ENCODE measurements at places on chromosomes 2 and 18.

- DNase-seq = peak; percentile 17
Observed at GRCh38 chr2:197673106-197673505, 2.3 kb downstream of the RFTN2 start.

GRCh38 chr2:224982910-224983711 is 59.2 kb downstream of the DOCK10 start:
- DNase-seq = peak; percentile 66

DNA sequence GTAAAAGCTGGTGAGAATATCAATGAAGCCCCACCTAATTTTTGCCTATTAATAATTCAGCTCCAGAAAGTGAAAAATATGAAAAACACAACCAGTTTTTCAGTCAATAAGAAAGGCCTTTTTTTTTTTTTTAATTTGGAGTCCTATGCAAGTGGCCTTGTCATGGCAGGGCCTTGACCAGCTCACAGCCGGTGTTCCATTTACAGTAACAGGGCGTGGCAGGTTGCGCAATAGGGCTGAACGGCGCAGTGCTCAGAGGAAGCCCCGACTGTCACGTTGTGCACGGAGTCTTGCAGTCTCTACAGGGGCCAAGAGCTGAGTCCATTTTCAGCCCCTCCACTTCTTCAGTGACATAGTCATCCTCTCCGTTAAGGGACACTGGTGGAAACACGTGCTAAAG is 184.1 kb upstream of the FN1 start:
- no peak for DNase-seq

DNA sequence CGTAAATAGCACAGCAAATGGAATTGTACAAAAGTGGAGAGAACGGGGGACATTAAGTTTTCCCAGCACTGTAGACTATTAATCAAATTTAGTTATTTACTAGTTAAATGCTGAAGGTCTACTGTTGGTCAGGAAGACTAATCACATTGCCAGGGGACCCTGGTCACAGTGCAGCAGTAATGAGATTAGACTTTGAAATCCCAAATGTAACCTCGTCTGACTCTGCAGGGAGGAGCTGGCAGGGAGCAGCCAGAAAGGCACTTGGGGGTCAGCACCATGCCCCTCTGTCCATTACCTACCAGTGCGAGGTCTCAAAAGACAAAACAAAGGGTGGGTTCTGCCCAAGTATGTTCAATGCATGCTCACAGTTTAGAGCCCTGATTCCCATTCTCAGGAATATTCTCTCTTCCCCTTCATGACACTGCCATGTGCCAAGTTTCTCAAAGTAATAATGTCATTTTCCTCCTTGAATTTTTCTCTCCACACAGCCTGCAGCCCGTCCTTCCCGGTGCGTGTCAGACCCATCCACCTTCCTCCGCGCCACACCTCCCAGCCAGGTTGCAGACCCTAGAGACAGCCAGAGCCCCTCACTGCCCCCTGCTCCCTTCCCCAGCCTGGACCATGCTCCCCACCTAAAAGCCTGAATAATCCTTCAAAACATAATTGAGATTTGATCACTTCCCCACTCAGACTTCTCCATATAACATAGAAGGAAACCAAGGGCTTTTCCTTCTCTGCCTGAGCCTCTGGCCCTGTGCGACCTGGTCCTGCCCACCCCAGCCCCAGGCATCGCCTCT is 52.5 kb downstream of the TMEM18 start:
- no peak for DNase-seq

GRCh38 chr2:215590010-215590745 is 154.3 kb upstream of the FN1 start:
- DNase-seq = no peak

DNA sequence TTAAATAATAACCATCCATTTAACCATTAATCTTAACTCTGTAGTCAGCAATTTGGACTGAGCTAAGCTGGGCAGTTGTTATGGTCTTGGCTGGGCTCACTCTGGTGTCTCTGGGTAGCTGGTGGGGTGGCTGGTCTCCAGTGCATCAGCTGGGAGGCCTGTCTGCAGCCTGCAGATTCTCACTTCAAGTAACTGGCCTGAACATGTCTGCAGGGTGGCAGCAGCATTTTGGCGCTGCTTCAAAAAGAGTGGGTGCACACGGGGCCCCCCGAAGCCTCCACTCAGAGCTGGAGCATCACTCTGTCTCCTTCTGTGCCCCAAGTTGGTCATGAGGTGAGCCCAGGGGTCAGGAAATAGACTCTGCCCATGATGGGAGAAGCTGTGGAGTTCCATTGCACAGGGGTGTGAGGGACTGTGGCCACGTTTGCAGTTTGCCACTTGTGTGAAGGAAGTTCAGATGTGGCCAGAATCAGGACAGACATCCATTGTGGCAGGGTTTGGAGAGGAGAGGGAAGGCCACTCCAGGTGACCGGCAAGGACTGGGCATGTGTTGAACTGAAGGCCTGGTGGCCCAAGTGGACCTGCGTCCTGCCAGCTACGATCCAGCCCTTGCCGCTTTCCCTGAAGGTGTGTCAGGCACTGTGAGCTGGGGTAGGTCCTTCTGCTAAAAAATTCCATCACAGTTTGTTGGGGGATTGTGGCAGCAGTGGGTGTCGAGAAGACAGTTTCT is 4.9 kb upstream of the ALLC start:
- DNase-seq = no peak

GRCh38 chr2:206736935-206737334 is 18.7 kb upstream of the DYTN start:
- no peak for DNase-seq

DNA sequence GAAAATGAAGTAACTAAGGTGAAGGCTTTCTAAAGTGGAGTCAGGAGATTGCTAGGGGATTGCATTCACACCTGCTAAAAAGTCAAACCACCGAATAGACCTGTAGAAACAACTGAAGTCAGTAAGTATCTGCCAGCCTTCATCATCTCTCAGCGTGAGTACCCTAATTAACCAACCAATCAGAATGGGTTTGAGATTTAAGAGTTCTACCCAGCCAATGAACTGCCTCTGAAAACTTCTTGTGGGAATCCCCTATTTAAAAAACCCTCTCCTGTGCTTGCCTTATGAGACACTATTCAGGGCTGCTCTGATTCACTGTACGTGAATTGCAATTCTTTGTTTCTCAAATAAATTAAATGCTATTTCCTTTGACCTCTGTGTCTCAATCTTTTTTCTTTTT is 3.4 kb upstream of the FAM161A start:
- DNase-seq = no peak

DNA sequence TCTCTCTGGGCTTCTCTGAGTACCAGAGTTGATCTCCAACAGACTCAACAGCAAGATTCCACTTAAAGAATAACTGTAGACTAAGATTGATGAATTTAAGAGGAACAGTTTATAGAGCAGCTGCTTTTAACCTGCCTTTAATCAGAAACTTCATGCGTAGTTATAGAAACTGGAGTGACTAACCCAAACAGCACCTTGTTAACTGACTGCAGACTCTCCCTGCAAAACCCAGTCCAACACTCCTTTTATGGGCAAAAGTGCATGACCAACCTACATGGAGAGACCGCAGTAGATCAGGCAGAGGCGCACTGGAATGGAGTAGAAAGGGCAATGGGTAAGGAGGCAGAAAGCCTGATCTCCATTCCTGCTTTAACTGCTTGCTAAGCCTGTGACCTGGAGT is 110.6 kb downstream of the NRP2 start:
- DNase-seq = no peak

DNA sequence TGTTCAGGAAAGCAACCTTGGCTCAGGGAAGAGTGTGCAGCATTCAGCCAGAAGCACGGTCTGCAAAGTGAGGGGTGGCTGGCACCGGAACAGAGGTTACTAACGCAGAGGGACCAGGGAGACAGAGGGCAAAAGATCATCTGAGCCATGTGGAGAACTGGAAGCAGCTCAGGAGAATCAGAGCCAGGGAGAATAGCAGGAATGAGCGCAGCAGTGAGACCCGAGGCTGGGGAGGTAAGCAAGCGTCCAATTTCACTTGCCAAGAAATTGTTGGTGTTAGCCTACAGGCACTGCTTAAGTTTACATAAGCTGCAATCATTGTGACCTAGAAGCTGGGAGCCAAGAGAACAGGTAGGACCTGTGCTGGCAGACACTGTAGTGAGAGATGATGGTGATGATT is 372.6 kb upstream of the POU3F3 start:
- no peak for DNase-seq

DNA sequence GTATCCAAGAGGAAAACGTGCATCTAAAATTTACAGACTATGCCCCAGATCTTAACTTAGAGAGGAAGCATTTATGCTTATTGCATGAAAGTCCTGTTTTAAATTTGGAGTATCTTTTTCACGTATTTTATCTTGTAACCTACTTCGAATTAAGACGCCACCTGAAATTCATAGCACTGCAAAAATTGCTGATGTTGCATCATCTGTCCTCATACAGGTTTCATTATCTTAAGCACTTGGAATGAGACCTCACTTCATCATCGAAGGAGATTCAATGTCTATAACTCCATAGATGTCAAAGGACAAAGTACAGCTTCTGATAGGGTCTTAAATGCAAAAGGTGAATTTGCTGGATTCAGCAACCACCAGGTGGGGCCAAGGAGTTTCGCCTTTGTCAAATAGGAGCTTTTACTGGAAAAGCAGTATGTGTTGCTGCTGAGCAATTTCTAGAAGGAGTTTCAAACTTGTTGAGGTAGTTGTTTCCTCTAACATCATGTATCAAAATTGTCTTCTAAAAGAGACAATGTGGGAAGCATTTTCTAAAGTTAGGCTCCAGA is 106.4 kb upstream of the CCDC85A start:
- no peak for DNase-seq

DNA sequence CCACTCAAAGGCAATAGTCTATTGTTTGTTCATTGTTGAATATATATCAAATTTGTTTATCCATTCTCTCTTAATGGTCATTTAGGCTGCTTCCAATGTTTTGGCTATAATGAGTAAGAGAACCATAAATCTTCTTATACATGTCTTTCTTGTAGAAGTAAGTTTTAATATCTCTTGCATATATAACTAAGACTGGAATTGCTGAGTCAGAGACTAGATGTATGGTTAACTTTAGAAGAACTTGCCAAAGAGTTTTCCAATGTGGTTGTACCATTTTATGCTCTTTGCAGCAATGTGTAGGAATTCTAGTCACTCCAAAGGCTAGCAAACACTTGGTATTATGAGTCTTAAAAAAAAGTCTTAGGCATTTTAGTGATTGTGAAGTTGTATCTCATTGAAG is 610.0 kb upstream of the GCFC2 start:
- DNase-seq = no peak

DNA sequence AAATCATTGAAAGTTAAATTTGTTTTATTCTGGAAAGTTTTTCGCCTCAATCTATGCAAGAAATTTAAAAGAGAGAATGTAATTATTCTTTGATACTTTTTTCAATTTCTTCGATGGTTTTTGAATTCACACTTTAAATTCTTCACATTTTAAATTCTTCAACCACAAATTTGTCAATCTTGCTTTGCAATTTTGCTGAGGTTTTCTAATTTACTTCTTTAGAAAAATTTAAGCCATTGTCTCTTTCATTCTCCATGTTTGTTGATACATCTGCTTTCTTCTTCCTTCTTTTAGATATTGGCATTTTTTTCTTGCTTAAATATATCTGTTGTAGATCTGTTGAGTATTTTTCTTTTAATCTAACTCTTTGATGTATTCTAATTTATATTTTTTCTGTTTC is 301.9 kb upstream of the DSEL start:
- no peak for DNase-seq

- DNase-seq = no peak
Observed at GRCh38 chr2:207764096-207764630, 5.5 kb downstream of the FZD5 start.

DNA sequence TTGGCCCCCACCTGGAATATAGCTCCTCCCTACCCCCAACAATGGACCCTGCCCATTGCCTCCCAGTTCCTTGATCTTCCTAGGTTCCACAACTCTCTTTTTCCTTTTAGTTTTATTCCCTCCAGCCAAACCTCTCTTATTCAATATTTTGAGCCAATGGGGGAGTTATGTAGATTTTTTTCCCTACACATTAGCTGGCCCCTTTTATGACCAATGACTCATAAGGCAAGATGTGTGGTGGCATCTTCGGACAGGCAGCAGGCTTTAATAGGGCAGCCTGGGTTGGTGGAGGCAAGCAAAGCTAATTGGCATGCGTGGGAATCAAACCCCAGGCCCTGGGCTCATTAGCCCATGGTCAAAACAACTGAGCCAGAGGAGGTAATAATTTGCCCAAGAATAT is 9.2 kb downstream of the GRP start:
- DNase-seq = no peak

- no peak for DNase-seq
Observed at GRCh38 chr18:37302519-37302918, 263.1 kb downstream of the CELF4 start.

DNA sequence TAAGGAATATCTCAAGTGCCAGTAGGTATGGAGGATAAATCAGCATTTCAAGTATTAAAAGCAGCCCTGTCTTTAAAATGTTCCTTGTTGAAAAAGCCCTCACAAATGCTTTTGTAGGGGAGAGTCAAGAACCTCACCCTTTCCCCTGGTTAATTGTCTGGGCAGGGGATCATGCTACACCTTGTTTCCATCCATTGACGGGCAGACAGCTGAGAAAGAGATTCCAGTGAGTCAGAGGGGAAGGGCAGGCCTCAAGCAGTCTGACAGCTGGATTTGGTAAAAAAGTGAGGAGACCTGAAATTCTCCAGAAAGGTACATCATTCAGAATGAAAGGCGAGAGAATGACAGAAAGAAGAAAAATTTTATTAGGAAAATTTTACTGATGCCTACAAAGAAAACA is 203.2 kb upstream of the CYP26B1 start:
- DNase-seq = no peak

GRCh38 chr2:160612266-160612856 is 118.8 kb upstream of the RBMS1 start:
- no peak for DNase-seq

DNA sequence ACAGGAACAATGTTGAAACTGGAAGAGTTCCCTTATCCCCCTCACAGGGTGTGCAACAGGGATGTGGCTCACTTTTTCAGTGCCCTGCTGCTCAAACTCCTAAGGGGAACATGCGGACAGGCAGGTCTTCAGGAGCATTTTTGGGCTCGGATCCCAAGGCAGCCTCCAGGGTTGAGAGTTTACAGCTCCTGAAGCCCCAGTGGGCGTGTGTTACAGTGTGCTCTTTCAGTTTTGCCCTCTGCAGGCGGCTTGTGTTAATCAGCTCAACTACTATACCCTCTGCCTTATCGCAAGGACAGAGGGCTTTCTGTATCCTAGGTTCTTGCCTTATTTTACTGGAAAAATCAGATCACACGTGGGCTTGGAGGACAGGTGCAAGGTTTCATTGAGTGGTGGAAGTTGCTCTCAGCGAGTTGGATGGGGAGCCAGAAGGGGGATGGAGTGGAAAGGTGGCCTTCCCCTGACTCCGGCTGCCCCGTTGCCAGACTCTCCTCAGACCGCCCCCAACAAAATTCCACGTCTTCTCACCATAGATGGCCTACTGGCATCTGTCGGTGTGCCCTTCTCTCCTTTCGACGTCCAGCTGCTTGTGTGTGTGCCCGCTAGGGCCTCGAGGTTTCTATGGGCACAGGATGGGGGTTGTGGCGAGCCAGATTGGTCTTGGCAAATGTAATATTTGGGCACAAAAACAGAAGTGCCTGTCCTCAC is 541.9 kb downstream of the TMX3 start:
- no peak for DNase-seq

- no peak for DNase-seq
Observed at GRCh38 chr18:74233933-74234325, 57.8 kb downstream of the CYB5A start.

GRCh38 chr18:69898241-69898861 is 49.3 kb downstream of the CD226 start:
- no peak for DNase-seq

Data from Ammon's horn (tissue), 1 donor.